ENCODE measurements at places on chromosomes 2 and 18.
A peak's percentile ranks its signal among the peaks of the same experiment; 100 is the strongest.

GRCh38 chr2:1169291-1169949 is 218.8 kb downstream of the SNTG2 start:
- no peak for DNase-seq

DNA sequence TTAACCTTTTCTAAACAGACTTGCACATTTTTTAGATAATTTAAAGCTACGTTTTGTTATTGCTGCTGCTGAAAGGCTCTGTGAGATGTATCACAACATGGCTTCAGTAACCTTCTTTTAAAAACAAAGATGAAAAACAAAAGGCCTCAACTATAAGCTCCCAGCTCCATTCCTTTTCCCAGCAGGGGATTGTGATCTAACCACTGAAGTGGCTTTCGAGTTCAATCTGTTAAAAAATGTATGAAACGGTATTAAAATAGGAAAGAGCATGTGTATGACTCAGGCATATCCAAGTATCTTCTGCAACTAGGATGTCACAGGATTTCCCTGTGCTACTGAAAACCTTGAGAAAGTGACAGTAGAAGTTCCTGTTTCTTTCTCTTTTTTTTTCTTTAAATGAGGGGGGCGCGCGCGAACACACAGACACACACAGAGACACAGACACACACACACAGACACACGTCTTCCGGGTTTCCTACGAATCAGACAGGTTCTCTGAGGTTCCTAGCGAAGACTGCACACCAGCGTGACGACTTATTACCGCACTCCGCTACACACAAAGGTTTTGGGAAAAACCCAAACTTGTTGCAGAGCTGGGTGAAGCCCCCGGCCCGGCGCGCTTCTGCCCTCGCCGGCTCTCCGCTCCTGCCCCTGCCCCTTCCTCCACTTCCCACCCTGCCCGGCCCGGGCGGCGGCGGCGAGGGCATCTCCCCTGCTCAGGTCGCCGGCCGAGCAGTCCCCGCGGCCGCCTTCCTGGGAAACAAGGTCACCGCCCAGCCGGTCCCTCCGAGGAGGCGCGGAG is 86.8 kb downstream of the RBMS1 start:
- peak; percentile 27 for DNase-seq

- no peak for DNase-seq
Measured at GRCh38 chr2:20209373-20210109, 15.4 kb downstream of the SDC1 start.

DNA sequence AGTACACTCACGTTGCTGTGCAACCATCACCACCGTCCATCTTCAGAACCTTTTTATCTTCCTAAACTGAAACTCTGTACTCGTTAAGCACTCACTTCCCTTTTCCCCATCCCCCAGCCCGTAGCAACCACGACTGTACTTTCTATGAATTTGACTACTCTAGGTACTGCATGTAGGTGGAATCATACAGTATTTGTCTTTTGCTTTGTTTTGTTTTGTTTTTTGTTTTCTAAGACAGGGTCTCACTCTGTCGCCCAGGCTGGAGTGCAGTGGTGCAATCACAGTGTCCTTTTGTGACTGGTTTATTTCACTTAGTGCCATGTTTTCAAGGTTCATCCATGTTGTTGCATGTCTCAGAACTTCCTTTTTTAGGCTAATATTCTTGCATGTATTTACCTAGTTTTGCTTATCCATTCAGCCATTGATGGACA is 7.0 kb upstream of the TYMS start:
- DNase-seq: no peak

GRCh38 chr18:55857956-55858355 is 270.0 kb upstream of the TCF4 start:
- no peak for DNase-seq

DNA sequence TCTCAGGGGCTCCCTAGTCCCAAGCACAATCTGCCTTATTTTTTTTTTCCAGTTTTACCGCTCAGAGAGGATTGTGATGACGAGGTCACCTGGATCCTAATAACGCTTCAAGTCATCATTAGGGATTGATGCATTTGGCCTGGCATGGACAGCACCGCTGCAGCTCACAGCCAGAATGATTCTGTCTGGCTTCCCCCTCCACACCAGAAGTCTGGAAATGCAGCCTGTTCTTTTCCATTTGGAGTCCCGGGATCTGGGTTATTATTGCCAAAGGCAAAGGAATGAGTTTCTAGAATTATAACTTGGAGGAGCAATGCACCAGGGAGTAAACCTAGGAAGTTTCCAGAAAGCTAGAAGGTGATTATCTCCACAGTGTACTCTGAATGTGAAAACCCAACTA is 81.1 kb upstream of the TAF1B start:
- DNase-seq: no peak
